Activated T-cell treated with anti-CD3 and anti-CD28 coated beads, Interleukin-2, amount 50 U/mL, for 72 hours (primary cell): ENCODE measurements at places on chromosomes 16 and 17.

- DNase-seq: no peak
Measured at GRCh38 chr17:80827646-80828643, 163.7 kb upstream of the CHMP6 start.

GRCh38 chr17:78774956-78775571 is 7.0 kb downstream of the CYTH1 start:
- peak; percentile 89 for DNase-seq

GRCh38 chr16:13781575-13782338 is 138.2 kb upstream of the ERCC4 start:
- no peak for DNase-seq

DNA sequence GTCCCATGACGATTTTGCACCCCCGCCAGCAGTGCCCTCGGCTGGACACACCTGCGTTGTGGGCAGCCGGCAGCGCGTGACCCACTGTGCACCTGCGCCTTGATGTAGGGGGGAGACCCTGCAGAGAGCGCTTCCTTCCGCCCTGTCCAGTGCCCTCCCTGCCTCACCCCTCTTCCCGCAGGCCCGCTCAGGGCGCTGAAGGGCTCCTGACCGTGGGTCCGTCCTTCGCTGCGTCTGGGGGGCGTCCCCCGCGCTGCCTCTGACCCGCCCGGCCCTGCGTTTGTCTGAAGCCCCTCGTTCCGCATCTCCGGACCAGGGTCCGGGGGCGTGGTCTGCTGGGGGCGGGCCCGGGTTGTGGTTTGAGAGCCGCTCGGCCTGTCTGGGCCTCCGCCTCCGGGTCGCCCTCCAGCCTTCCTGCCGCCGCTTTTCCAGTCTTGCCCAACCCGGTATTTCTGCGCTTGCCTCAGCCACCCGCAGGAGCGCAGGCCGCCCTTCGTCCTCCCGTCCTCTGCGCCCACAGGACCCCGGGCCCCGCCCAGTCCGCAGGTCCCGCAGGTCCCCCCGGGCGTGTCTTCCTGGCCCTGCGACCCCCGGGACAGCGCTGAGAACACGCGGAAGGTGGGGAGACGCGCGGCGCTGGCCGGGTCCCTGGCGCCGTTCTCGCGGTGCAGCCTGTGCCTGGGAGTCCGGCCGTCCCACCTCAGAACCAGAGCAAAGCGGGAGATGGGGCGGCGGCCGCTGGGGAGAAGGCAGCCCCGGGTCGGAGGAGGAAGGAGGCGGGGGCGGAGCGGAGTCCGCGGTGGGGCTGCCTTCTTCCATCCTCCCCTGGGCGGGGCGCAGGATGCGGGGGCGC is 4.0 kb upstream of the IL17C start:
- DNase-seq: peak; percentile 80

- no peak for DNase-seq
Measured at GRCh38 chr17:65095465-65095864, 38.9 kb upstream of the GNA13 start.

GRCh38 chr17:66849851-66850580 is 15.1 kb downstream of the CACNG5 start:
- no peak for DNase-seq

- DNase-seq: peak; percentile 20
Measured at GRCh38 chr17:52157603-52158449, 688 bp downstream of the CA10 start.

DNA sequence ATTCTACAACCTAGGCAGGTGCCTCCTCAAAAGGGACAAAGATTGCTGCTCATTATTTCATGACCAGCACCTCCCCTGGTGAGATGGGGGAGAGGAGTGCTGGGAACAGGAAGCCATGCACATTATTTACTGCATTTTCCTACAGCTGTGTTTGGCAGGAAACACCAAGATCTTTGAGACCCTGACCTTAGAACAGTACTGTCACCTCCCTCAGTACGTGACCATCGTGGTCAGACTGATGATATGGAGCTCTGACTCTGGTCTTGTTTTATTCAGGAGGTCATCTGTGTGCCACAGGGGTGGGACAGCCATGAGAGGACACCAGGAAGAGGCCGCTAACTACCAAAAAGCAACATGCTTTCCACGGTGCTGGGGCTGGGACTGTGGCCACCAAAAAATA is 37.4 kb downstream of the USP22 start:
- no peak for DNase-seq

DNA sequence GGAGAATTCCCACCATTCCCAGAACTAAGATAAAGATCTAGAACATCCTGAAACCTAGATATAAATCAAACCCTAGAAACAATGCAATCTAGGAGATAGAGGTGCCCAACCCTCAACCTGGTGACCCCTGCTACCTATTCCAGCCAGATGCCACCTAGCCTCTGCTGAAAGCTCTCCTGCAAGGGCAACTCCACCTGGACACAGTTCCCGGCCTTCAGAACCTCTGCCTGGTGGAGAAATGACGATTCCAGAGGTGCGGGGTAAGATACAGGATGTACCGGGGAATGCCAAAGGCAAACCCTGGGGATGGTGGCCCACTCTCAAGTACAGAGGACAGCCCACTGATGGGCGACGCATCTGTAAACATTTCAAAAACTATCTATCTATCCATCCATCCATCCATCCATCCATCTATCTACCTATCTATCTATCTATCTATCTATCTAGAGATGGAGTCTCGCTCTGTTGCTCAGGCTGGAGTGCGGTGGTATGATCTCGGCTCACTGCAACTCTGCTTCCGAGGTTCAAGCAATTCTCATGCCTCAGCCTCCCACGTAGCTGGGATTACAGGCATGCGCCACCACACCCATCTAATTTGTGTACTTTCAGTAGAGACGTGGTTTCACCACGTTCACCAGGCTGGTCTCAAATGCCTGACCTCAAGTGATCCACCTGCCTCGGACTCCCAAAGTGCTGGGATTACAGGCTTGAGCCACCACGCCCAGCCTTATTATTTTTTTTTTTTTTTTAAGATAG is 19.0 kb downstream of the MEAK7 start:
- DNase-seq: no peak
